ENCODE measurements at places on chromosomes 4 and X. TPM values are rescaled to one million over a fixed set of nuclear protein-coding genes. Genes with fewer than 3 reads are reported as not detected.

- no peak for ATAC-seq
Measured at GRCh38 chr4:181147416-181147951, 1095.7 kb upstream of the TENM3 start.

DNA sequence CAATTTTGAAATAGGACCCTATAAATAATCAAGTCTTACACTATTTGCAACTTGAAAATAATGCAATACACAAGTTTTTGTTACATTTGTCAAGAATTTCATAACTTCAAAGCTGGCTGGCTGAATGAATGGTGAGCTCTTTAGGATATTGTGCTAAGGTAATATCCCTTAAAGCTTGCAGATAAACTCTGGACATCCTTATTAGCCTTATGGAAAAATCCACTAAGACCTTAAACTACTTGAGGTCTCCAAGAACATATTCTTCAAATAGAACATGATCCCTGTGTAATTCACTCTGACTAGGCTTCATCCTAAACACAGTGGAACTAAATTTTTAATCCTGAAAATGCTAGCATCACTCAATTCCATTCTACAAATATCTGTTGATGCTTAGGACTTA lies 199.3 kb downstream of the PACRGL start:
- no peak for ATAC-seq

GRCh38 chr4:165986956-165987698 lies 114.1 kb downstream of the TLL1 start:
- no peak for ATAC-seq

DNA sequence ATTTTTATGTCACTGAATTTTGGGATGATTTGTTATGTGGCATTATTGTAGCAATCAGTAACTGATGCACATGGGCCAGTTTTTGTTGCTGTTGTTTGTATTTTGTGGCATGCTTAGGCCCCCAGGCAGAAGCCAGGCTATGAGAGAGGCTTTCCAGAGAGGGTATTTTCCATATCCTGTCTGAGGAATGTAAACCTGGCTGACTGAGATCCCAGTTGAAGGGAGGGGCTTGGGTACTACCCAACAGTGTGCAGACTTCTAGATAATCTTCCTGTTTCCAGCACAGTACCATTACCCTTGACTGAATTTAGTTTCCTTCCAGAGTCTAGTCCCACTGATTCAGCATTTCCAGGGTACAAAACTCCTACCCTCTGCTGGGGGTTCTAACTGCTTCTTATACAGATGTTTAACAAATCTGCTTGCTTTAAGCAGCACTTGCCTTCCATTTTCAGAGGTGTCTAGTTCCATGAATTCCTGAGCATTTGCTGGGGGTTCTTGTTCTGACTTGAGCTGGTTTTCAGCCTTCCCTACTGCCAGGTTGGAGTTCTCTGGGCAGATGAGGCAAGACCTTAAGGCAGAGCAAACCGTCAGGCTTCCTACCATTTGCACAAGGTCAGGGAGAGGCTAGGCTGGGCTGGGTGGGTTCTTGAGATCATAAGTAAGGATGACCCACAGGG lies 104.7 kb upstream of the EGFL6 start:
- no peak for ATAC-seq

The NPY5R gene
- total RNA-seq = 0.12 TPM
